ENCODE measurements at places on chromosomes 2 and 18.

DNA sequence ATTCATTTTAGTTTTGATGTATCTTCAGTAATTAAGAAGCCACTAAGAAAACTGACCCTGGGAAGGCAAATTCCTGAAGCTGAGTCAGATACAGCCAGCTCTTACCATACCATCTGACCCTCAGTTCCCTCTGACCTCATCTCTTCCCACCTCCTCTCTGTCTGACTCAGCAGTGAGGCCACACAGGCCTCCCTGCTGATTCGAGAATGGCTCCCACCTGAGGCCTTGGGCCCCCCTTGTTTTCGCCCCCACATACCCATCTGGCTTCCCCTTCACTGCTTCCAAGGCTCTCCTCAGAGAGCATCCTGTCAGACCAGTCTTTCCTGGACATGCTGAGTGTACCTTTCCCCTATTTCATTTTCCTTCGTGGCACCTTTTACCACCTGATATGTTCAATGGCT is 71.0 kb upstream of the CYP1B1 start:
- no peaks in the 10 kb centered on the region for H3K27me3 ChIP-seq
- peaks cover 3% of the 10 kb centered on the region for H3K4me1 ChIP-seq
- DNase-seq, result no peak
- H3K36me3 ChIP-seq, result no peaks in the 10 kb centered on the region
- H3K27ac ChIP-seq, result peak overlapping the region; percentile 50
- H3K4me3 ChIP-seq, result no peak overlapping the region

DNA sequence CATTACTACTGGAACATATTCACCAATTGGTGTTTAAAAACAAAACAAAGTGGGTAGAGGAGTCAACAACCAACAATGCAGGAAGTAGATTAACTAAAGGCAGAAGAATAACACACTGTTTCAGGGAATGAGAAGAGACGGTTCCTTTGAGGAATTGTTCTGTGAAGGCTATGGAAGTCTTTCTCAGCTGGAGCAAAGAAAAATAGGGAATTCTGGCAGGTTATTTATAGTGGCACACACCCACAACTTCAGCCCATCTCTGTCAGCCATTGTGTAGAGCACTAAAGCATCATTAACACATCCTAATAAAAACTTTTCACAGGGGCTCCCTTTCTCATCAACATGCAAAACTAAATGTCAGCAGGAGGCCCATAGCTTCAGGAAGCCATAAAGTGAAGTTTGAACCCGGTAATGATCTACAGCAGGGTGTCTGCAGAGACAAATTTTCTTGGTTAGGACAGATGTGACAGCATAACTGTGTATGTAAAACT is 113.6 kb downstream of the CDH2 start:
- DNase-seq, result no peak
- no peaks in the 10 kb centered on the region for H3K27me3 ChIP-seq
- H3K4me1 ChIP-seq, result no peaks in the 10 kb centered on the region
- no peak overlapping the region for H3K4me3 ChIP-seq
- H3K27ac ChIP-seq, result no peak overlapping the region
- no peaks in the 10 kb centered on the region for H3K36me3 ChIP-seq

DNA sequence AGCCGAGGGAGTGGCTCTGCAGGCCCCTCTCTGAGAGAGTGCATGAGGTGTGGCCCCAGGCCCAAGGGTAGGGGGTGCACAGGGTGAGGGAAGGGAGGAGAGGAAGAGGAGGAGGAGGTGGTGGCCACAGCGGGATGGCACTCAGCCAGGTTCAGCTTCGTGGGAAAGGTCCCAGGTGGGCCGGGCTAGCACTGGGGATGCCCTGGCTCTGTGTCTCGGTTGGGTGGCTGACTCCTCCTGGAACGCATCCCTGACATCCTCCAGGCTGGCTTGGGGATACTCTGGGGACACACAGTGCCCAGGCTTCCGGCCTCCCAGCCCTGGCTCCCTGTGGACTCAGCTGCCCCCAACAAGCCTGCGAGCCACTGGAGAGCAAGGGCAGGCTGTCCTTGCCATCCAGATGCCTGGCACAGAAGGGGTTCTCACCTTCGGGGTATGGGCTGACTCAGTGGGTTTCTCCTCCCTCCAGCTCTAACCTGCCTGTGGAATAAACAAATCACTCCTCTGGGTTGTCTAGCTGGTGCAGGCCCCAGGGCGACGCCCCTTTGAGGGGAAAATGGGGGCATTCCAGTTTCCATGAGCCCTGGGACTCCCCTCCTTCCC is 582 bp upstream of the ZAP70 start:
- H3K36me3 ChIP-seq, result no peaks in the 10 kb centered on the region
- no peak overlapping the region for H3K27ac ChIP-seq
- no peak overlapping the region for H3K4me3 ChIP-seq
- H3K27me3 ChIP-seq, result no peaks in the 10 kb centered on the region
- no peaks in the 10 kb centered on the region for H3K4me1 ChIP-seq

GRCh38 chr18:25494888-25495287 is 142.9 kb upstream of the ZNF521 start:
- H3K4me3 ChIP-seq, result no peak overlapping the region
- DNase-seq, result no peak
- no peaks in the 10 kb centered on the region for H3K36me3 ChIP-seq
- no peaks in the 10 kb centered on the region for H3K27me3 ChIP-seq

GRCh38 chr18:73752546-73752945 is 395.1 kb downstream of the FBXO15 start:
- H3K4me3 ChIP-seq, result no peak overlapping the region
- H3K36me3 ChIP-seq, result no peaks in the 10 kb centered on the region
- no peak overlapping the region for H3K27ac ChIP-seq

- no peak overlapping the region for H3K27ac ChIP-seq
- no peaks in the 10 kb centered on the region for H3K27me3 ChIP-seq
- no peaks in the 10 kb centered on the region for H3K4me1 ChIP-seq
- H3K36me3 ChIP-seq, result no peaks in the 10 kb centered on the region
Observed at GRCh38 chr18:14092625-14093306, 39.5 kb downstream of the ZNF519 start.

GRCh38 chr2:18267501-18267900 is 293.0 kb downstream of the RDH14 start:
- no peak for DNase-seq
- H3K27ac ChIP-seq, result no peak overlapping the region
- H3K27me3 ChIP-seq, result no peaks in the 10 kb centered on the region
- no peaks in the 10 kb centered on the region for H3K4me1 ChIP-seq
- H3K4me3 ChIP-seq, result no peak overlapping the region

DNA sequence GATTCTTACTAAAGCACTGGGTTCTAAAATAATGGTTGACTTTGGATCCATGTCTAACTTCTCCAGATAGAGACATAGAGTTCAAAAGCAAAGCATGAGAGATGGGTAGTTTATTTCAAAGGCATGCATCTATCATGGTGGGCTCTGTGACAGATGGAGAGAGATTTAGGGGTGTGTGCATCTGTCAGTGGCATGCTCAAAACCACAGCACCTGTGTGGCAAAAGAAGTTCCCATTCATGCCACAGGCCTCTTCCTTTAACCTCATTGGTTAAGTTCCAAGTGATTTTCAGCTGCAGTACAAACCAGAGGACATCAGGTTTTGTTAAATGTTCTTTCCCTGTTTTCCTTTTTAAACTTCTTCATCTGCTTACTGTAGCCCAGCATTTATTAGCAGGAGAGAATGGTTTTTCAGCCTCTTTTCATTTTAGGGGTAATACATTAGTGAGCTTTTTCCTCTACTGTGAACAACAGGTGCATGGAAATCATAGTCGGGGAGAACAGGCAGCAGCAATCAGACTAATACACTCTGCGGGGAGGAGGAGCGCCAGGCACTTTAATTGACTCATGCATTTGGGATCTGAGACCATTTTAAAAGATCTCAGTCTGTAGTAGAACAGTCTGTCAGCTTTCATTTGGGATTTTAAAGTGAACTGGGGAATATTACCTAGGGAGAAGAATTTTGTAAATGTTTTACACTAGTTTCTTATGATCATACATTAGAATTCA is 52.4 kb upstream of the UPP2 start:
- DNase-seq, result no peak
- H3K27ac ChIP-seq, result no peak overlapping the region
- no peaks in the 10 kb centered on the region for H3K4me1 ChIP-seq
- no peaks in the 10 kb centered on the region for H3K36me3 ChIP-seq

- peak overlapping the region; percentile 77 for H3K27ac ChIP-seq
- no peaks in the 10 kb centered on the region for H3K36me3 ChIP-seq
- H3K4me3 ChIP-seq, result no peak overlapping the region
- DNase-seq, result no peak
- peaks cover 13% of the 10 kb centered on the region for H3K4me1 ChIP-seq
Observed at GRCh38 chr2:64837925-64838641, 151.1 kb upstream of the SLC1A4 start.

DNA sequence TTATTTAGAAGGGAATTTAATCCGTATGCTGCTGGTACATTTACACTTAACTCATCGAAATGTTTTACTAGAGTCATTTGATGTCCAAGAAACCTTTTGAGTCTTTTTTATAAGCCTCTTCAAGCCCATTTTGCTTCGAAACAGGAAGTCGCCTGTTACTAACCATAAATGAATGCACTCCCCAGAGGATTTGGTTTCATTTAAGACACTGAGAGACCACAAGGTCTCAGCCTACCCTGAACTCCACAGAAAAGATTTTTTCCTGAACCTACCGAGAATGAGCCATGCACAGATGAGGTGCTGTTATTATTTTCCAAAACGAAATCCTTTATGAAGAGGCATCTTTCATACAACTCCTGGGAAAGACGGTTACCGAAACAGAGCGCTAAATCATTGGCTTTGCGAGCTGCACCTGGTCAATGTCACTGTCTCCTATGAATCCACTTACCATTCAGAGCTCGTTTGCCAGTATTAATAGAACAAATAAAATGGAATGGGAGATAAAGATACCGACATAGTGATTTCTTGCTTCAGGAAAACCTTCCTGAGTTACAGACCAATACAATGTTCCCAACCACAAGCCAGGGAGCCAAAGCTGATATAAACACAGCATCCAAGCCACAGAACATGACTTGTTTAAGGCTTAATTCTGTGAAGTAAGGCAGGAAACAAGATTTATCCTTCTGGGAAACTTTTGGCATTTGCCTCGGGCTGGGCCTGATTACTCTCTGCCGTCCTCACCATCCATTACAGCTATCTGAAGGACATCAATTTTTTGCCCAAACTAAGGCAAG is 382.1 kb downstream of the OSR1 start:
- peak overlapping the region; percentile 8 for H3K4me3 ChIP-seq
- H3K36me3 ChIP-seq, result no peaks in the 10 kb centered on the region
- no peaks in the 10 kb centered on the region for H3K27me3 ChIP-seq
- peak overlapping the region; percentile 20 for H3K27ac ChIP-seq

DNA sequence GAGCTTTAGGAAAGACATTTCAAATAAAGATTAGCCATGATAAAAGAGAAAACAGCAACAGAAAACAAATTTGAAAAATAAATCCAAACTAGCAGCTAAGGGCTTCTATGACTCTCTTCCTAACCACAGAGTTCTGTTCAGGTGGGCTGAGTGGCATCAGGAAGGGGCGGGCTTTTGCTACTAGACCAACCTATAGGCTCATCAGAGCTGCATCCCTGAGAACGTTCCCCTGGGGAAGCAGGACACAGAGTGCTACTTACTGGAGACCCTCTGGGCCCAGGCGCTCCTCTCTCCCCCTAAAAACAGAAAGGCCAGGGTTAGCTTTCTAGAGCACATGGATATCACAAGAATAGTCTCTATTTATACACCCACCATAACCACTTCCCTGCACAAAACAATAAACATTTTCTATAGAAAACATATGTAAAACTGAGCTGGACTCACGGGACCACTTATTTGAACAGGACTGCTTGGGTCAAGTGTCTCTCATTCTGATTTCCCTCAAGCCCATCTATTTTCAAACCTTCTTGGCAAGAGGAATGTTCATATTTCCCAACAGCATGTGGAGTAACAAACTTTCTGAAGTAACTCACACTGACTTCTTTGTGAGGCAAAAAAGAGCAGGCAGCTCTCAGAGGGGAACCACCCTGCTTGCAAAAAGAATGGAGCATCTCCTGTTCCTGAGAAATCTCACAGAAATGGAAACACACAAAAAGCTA is 78.9 kb upstream of the LMAN1 start:
- H3K4me3 ChIP-seq, result no peak overlapping the region
- H3K4me1 ChIP-seq, result no peaks in the 10 kb centered on the region
- no peak overlapping the region for H3K27ac ChIP-seq

DNA sequence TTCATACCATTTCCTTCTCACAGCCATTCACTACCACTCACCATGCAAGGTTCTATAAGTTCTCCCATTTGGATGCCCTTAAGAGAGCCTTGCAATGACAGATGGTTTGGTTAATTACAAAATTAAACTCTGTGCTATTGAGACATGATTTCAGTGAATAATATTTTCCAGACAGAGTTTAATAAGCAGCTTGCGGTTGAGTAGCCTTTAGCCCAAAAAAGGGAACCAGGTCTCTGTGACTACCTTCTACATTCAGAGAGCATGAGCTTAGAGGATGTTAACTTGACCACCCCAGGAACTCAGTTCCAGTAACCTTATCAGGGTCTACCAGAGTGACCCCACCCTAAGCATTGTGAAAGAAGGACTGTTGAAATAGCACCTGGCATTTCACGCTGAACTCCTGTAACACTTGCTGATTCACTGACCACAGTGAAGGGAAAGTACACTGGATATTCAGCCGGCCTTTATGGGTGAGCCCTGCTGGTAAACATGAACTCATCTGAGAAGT is 1173.1 kb upstream of the ZEB2 start:
- no peak overlapping the region for H3K27ac ChIP-seq
- no peak overlapping the region for H3K4me3 ChIP-seq

DNA sequence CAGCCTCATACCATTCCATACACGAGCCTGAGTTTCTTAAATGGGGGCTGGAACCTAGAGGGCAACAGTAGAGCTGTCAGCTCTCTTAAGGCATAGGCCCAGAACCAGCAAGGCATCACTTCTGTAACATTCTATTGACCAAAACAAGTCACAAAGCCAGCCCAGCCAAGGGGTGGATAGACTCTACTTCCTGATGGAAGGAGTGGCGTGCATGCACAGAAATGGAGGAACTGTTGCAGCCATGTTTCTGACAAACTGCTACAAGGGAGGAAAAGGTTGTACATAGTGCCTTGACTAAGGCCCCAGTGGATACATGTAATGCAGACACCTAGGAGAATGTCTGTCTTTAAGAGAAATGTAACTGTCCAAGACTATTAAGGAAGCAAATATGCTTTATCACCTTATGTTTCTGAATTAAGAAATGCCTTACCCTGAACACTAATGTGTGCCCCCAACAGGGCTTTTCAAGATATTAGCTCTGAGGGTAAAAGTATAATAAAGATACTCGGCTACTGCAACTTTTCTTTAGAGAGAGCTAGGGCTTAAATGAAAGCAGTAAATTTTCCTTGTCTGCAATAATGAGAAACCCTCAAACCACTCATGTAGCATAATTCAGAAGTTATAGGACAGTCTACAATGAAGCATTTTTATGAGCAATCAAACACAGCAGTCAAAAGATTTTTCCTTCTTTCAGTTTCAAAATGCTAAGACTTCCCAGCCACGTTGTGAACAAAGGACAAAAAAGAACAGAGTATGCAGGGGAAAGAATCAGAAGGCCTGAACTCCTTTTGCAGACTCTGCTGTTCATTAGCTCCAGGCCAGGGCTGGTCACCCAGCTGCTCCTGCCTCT is 35.1 kb upstream of the CDC42EP3 start:
- H3K27me3 ChIP-seq, result no peaks in the 10 kb centered on the region
- peak overlapping the region; percentile 68 for H3K27ac ChIP-seq
- no peaks in the 10 kb centered on the region for H3K4me1 ChIP-seq
